ENCODE measurements at places on chromosomes 11 and 22.

GRCh38 chr11:120144501-120144900 is 6.6 kb upstream of the TRIM29 start:
- no peak for DNase-seq

DNA sequence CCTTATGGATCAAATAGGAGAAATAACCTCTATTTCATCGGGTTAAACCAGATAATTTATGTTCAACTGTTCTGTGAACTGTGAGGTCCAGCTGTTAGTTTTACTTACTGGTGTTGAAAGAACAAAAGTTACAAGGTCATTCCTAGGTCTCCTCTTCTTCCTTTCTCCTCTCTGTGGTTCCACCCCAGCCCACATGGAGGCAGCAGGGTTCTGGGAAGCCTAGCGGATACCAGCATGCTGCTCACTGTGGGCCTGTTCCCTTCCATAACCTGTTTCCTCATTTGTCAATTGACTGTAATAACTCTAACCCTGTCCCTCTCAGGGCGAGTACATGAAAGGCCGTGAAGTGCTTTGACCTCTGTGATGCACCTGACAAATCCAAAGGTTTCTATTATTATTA is 27.8 kb downstream of the RELT start:
- DNase-seq: no peak

- peak; percentile 81 for DNase-seq
Measured at GRCh38 chr22:29310863-29311339, 4.5 kb downstream of the GAS2L1 start.

GRCh38 chr11:109864151-109864661 is 229.0 kb upstream of the ZC3H12C start:
- no peak for DNase-seq

GRCh38 chr11:34335801-34336200 is 22.0 kb downstream of the ABTB2 start:
- DNase-seq: no peak

DNA sequence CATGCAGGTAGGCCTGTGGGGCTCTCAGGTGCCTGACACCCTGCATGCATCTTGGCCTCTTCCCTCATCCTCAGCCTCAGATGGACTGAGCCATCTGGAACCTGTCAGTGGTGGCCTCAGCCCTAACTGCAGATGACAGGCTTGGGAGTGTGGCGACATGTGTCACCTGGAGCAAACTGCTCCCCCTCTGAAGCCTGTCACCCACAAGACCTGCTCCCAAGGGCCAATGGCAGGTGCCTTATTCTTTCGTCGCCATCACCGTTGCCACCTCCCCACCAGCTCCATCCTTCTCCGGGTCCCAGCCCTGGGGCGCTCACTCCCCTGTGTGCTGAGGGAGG is 3.6 kb upstream of the SEPTIN5 start:
- DNase-seq: no peak

GRCh38 chr22:23233752-23234408 is 53.6 kb downstream of the BCR start:
- DNase-seq: peak; percentile 70

- no peak for DNase-seq
Measured at GRCh38 chr11:115707180-115707905, 203.1 kb upstream of the CADM1 start.

DNA sequence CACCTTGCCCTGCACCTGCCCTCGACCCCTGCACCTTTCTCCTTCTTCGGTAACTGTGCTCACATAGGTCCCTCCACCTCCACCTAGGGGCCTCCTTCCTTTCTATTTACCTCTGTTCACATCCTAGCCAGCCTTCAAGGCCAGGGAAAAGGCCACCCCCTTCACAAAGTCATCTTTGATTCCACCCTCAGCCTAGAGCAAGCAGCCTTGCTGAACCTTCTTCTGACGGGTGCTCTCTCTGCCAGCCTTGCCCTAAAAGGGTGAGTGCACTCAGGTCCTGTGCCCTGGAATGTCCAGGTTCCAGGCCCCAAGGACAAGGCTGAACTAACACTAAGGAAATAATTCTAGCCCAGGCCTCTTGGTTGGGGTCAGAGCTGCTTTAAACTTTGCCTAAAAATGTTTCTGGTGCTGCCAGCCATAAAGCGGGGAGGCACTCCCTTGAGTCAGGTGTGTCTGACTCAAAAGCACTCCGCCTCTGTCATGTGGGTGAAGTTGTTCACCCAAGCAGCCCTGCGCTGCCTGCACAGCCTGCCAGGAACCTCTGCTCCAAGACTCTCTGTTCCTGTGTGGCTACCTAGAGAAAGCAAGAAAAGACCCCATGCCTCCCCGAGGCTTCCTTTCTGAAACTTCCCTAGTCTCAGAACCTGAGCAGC is 9.2 kb upstream of the FAM83F start:
- no peak for DNase-seq

DNA sequence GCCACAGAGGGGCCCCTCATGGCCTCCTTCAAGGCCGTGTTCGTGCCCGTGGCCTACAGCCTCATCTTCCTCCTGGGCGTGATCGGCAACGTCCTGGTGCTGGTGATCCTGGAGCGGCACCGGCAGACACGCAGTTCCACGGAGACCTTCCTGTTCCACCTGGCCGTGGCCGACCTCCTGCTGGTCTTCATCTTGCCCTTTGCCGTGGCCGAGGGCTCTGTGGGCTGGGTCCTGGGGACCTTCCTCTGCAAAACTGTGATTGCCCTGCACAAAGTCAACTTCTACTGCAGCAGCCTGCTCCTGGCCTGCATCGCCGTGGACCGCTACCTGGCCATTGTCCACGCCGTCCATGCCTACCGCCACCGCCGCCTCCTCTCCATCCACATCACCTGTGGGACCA is 10.0 kb downstream of the CXCR5 start:
- no peak for DNase-seq

GRCh38 chr11:76702336-76703128 is 32.0 kb upstream of the LRRC32 start:
- no peak for DNase-seq

DNA sequence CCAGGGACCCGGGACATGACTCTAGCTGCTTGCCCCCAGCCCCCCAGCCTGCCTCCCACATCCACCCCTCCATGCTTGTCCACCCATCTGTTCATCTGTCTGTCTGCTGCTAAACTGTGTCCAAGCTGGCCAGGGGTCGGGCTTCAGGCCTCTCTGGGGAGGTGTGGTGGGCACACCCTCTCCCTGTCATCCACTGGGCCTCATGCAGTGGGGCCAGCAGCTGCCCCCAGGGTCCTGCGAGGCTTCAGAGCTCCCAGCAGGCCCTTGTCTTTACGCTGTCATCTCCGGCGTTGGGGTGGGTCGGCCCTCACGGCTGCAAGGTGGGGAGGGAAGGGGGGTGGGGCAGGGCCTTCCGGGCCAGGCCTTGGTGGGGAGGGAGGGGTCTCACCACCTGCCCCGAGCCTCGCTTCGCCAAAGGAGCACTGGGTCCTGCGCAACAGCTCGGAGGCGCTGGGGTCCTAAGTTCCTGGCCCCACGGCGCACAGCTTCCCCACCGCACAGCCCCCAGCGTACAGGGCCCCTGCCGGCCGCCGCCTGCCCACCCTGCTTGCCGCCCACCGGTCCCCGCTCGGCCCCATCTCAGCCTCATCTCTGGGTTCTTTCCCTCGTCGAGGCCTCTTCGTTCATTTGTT is 26.7 kb downstream of the MOB2 start:
- DNase-seq: no peak

DNA sequence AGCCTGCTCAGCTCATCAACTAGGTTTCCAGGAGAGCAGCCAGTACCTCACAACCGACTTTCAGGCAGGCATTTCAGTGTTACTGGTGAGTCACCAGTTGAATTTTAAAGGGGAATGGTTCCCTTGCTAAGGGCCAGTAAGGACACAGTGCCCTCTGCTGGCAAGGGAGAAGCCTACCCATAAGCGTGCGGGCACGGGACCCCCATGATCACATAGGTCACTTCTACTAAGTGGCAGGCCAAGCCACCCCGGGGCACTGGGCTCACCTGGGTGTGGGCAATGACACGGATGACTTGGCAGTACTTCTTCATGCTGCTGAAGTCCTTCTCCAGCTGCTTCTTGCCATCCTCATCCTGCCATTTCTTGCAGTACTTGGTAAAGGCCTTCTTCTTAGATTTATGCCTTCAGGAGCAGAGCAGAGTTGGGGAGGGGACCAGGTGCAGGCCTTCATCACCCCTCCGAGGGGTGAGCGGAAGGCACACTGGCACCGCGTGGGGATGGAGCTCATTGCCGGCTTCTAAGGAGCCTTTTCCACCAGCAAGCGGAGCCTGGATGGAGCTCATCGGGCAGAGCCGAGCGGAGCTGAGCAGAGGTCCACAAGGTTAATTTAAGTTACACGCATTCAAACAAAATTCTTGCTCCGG is 2.9 kb downstream of the RPL3 start:
- peak; percentile 90 for DNase-seq

GRCh38 chr11:106679181-106679580 is 339.1 kb downstream of the GUCY1A2 start:
- no peak for DNase-seq

GRCh38 chr11:95499516-95500135 is 268.6 kb upstream of the SESN3 start:
- no peak for DNase-seq

DNA sequence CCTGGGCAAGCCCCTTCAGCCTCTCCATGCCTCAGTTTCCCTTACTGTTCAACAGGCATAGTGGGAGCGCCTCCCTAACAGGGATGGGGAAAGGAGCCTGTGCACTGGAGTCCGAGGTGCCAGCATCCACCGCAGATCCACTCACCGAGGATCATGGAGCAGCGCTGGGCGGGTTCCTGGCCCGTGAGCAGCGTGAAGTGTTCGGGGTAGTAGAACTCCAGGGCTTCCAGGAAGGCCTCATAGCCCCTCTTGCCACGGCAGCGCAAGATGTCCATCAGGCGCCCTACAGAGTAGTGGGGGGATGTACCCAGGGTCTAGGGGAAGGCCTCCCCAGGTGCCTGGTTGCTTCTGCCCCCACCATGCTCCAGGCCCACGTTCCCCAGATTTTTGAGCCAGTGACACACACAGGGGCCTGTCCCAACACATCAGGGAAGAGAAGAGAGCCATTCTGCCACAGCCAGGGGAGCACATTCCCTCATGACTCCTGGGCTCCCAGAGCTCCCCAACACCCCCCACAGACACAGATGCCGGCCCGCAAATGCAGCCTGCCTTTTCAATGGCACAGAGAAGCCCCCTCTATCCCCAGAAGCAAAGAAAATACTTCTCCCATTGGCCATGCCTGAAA is 1.3 kb downstream of the CARD10 start:
- no peak for DNase-seq

- DNase-seq: no peak
Measured at GRCh38 chr11:133104009-133104744, 428.1 kb downstream of the OPCML start.

DNA sequence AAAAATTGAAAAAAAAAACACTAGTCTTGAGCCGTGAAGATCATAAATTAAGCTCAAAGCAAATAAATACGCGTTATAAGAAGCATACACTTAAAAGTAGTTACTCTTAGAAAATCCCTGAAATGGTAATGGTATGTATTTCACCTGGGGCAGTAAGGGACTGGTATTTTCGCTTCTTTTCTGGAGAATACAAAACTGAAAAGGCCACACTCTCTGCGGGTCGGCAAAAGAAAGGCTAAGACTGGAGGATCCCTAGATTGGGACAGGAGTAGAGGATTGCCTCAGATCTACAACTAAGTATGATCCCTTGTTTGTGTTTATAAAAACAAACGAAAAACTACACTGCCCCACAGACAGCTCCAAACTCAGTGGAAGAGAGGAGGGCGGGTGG is 617 bp downstream of the TSG101 start:
- DNase-seq: no peak

- no peak for DNase-seq
Measured at GRCh38 chr11:92638678-92639077, 330.8 kb upstream of the MTNR1B start.

DNA sequence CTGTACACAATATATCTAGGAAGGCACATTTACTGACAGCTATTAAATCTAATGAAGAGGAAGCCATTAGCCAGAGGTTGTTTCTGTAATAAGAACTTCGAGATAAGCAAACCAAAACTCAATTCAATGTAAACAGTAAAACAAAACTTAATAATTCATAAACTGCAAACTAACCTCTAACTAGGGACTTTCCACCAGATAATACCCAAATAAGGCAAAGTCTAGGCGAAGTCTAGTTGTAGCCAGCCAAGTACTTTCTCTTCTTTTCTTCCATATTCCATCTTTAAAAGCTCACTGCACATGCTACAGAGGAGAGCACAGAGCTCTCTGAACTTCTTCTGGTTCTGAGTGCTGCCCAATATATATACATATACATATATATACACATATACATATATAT is 229.9 kb upstream of the ANO5 start:
- DNase-seq: no peak

DNA sequence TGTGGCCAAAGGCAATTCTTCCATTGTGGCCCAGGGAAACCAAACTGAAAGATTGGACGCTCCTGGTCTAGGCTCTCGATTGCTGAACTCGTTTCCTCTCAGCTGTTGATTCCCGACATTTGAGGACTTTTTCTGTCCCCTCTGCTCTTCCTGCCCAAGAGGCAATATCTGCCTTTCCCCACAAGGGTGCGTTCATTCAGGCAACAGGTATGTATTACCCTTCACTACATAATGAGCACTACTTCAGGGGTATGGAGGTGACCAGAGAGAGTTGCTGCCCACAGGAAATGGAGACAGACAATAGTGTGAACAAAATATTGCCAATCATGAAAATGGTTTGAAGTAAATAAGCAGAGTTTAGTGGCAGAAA is 8.2 kb downstream of the PTH start:
- DNase-seq: no peak

DNA sequence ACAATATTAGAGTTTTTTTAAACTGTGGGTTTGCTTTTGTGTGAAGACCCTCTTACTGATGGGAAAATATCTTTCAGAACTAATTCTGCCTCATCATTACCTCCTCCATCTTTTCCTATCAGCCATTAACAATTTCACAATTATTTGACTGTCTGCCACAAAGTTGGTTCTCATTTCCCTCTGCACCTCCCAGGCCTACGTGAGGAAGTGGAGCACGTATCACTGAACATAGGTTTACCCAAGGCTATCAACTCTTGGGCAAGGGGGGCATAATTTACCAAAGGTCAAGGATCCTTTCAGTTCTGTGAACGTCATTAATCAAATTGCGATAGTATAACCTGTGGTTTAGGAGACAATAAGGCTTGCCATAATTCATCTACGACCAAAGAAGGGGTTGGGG is 60.0 kb downstream of the LIF start:
- no peak for DNase-seq

GRCh38 chr11:4368286-4368685 is at the start of gene OR52B4:
Gene OR52B4 (minus strand): TSS chr11:4368386. CDS start chr11:4368295, 91 bp downstream.
- DNase-seq: no peak

DNA sequence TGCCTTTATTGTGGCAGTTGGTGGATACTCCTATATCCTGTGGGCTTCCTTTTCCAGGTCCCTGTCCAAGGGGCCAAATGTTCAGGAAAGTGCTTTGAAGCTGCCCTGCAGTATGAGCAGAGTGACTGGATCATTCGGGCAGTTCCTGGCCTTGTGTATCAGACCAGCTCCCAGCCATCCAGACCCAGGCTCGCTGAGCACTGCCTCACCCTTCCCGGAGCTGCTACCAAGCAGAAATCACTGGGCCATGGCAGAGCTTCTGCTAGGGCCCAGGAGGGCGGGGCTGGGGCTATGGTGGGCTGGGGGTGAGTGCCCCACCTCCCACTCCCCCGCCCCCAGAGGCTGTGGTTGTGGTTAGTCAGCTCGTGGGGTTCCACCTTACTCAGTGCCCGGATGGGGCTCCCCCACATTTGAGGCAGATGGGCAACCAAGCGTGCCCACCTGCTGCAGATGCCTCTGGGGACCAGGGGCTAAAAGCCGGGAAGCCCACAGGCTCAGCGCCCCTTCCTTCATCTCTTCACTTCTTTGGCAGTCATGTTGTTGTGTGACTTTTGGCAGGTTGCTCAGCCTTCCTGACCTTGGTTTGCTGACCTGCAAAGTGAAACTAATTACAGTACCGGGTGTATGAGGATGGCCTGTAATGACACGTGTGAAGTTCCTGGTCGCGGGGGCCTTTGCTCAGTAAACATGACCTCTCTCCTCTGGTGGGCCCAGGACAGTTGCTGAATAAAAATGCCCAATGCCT is 2.1 kb upstream of the LRRC32 start:
- DNase-seq: peak; percentile 71

Data from activated CD8-positive, alpha-beta memory T cell treated with anti-CD3 and anti-CD28 coated beads for 24 hours (primary cell).